ENCODE measurements at places on chromosomes 11 and 22.
A peak's percentile ranks its signal among the peaks of the same experiment; 100 is the strongest.

DNA sequence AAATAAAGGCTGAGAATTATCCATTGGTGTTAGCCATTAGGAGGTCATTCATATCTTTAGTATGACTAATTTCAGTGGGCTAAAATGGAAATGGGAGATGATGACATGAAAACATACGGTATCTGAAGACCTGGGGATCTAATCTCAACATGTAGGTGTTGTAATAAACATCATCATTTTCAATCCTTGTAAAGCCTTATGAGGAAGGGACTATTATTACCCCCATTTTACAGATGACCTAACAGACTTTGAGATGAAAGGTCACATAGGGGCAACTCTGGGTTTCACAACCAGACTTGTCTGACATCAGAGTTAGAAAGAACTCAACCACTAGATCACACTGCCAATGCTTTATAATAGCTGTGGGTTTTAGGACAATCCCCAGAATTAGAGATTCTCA, 34.8 kb upstream of the TMEM135 start:
- DNase-seq, result no peak

DNA sequence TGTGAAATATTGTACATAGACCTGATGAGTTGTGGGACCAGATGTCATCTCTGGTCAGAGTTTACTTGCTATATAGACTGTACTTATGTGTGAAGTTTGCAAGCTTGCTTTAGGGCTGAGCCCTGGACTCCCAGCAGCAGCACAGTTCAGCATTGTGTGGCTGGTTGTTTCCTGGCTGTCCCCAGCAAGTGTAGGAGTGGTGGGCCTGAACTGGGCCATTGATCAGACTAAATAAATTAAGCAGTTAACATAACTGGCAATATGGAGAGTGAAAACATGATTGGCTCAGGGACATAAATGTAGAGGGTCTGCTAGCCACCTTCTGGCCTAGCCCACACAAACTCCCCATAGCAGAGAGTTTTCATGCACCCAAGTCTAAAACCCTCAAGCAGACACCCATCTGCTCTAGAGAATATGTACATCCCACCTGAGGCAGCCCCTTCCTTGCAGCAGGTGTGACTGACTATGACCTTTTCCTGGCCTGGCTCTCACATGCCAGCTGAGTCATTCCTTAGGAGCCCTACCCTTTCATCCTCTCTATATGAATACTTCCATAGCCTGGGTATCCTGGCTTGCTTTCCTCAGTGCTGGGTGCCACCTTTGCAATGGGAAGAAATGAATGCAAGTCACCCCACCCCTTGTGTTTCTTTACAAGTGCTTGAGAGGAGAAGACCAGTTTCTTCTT, 12.3 kb downstream of the PIK3IP1 start:
- DNase-seq, result no peak

- peak; percentile 64 for DNase-seq
These were observed 50.3 kb downstream of the TEAD1 start for GRCh38 chr11:12724301-12725054.

DNA sequence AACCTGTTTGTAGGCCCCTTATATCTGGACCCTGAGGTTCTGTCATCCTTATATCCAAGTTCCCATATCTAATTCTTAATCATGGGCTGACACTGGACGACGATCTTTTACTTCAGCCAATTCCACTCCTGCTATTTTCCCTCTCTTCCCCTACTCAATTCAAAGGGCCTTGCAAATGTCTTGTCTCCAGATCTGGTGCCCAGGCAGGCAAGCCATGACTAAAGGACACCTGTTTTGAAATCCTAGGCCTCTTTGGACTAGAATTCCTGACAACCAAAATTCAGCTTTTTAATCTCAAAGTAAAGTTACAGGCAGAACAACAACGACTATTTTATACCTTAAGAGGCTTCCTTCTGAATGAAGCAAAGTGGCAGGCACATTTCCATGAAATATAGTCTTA, 963.4 kb downstream of the DLG2 start:
- DNase-seq, result no peak

DNA sequence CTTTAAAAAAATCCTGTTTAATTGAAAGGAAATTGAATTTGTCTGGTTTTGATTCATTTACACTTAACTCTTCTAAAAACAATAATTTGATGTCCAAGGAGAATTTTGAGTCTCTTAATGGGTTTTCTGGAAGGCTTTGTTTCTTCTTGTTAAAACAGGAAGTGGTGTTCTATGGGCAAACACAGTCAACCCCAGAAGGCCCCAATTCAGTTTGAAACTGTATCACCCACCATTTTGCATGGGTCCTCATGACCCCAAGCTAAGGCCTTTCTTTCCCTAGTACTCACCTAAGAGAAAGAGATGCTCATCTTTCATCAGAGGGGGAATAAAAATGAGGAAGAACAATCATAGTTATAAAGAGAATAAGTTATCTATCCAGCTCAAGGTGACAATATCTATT, 10.6 kb downstream of the FLI1 start:
- no peak for DNase-seq

- DNase-seq, result no peak
These were observed 37.5 kb downstream of the ADAMTS15 start for GRCh38 chr11:130485983-130486382.

GRCh38 chr11:1887451-1888346, 4.0 kb downstream of the PRR33 start:
- DNase-seq, result no peak

DNA sequence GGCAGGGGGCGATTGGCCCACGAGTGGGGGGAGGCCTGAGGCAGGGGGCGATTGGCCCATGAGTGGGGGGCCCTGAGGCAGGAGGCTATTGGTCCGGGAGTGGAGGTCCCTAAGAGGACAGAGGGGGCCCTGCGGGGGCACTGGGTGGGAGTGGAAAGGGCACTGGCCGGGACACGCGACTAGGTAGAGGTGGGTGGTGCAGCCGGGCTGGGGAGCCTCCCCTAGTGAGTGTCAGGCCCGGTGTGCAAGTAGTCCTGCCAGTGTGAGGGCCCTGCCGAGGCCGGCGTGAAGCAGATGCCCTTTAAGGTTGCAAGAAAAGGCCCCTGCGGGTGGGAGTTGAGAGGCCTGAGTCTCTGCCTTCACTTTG, 909 bp upstream of the BRD1 start:
- DNase-seq, result no peak

GRCh38 chr22:24060375-24060788, 49.3 kb downstream of the CABIN1 start:
- DNase-seq, result no peak

DNA sequence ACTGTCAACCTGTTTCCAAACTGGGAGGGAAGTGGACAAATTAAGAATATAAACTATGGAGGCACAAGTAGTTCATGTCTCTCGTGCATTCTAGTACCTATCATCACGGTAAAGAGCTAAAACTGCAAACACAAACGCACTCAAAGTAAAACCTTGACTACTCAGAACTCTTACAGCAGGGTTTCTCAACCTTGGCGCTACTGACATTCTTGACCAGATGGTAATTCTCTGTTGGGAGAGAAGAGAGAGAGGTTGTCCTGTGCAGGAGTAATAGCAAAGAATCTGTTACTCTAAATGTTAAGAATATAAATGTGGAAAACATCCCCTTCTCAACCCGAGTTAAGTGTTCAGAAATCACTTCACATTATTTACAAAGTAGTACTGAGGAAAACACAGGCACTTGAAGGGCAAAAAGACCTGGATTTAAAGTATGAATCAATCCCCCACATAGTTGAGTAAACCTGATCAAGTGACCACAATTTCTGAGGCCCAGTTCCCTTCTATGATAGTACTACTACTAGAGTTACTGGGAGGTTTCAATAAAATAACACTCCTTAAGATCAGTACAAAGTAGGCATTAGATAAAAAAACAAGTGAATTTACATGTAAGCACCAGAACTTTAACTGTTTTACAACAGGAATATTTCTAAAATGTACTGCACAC, 73.1 kb upstream of the ARHGAP32 start:
- no peak for DNase-seq

GRCh38 chr22:36379593-36380361, 8.0 kb downstream of the MYH9 start:
- no peak for DNase-seq

DNA sequence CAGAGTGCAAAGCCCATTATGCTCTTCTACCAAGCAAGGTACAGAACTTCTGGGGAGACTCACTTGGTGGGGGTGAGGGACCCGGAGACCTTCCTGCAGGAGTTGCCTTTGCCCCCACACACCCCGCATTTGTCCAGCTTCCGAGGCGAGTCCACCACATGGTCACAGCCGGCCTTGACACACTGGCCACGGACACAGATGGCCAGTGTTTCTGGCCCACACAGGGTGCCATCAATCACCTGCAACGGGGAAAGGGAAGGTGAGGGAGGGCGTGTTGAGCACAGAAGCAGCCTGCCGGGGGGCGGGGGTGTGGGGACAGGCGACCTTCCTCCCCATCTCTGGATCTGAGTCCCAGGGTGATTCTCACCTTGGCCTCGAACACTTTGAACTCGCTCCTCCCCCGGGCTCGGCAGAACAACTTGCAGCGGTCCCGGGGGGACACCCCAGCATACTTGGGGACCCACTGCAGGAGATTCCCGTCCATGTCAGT, 20.0 kb downstream of the ADAMTS8 start:
- DNase-seq, result no peak

DNA sequence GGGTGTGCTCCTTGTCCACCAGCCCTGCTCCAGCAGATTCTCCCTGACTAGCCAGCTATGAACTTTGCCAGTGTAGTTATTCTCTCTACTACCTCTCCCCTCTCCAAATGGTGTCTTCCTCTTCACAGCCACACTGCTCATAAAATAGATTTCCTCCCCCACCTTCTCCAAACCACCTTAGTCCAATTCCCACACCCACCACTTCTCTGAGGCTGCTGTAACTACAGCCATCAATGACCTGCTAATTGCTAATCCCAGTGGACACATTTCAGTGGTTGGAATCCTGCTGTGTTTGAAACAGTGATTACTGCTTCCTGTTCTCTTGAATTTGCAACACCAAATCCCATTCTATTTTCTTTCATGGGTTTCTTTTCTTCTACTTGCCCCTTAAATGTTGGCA, 23.4 kb downstream of the SYT9 start:
- no peak for DNase-seq

GRCh38 chr11:132158091-132158490, 787.7 kb downstream of the NTM start:
- DNase-seq, result no peak

DNA sequence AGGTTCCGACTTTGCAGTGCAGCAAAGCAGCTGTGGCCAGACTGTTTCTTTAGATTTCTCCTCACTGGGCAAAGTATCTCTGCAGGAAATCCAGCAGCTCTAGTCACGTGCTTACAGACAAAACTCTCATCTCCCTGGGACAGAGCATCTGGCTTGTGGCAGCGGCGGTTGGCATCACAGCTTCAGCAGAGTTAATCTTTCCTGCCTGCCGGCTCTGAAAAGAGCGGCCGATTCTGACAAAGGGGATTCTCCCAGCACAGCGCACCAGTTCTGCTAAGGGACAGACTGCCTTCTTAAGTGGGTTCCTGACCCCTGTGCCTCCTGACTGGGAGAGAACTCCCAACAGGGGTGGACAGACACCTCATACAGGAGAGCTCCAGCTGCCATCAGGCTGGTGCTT, 1357.3 kb upstream of the TENM4 start:
- no peak for DNase-seq

DNA sequence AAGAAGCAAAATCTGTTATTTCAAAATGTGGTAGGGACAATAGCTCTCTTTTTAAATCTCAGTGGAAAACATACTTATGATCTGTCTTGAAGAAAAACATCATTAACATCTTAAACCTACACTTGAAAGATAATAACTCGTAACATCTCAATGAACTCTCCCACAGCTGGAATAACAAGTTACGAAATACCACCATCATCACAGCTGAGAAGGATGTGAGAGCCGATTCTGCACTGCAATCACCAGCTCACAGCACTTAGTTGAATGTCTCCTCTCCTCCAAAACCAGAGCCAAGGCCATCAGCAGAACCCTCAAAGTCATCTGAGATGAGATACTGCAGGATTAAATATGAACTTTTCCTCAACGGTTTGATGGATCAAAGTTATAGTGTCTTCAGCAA, 124.3 kb downstream of the ARHGAP20 start:
- DNase-seq, result no peak

GRCh38 chr11:90426442-90426841, 203.6 kb upstream of the CHORDC1 start:
- no peak for DNase-seq

- DNase-seq, result peak; percentile 74
These were observed 119.7 kb downstream of the ETS1 start for GRCh38 chr11:128467610-128468041.

DNA sequence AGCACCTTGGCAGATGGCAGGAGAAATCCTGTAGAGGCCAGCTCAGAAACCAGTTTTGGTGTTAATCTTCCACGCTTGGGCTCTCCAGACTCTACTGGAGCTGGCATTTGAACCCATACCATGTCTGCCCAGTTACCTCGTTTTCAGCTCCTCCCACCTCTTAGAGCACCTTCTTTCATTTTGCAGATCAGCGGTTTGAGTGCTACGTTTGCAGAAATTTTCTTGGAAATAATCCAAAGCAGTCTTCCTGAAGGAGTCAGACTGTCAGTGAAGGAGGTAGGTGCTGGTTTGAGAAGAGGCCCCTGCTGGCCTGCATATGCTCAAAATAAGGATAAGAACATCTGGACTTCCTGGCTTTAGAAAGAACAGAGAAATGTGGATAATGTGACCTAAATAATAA, 13.7 kb downstream of the COA4 start:
- DNase-seq, result no peak

DNA sequence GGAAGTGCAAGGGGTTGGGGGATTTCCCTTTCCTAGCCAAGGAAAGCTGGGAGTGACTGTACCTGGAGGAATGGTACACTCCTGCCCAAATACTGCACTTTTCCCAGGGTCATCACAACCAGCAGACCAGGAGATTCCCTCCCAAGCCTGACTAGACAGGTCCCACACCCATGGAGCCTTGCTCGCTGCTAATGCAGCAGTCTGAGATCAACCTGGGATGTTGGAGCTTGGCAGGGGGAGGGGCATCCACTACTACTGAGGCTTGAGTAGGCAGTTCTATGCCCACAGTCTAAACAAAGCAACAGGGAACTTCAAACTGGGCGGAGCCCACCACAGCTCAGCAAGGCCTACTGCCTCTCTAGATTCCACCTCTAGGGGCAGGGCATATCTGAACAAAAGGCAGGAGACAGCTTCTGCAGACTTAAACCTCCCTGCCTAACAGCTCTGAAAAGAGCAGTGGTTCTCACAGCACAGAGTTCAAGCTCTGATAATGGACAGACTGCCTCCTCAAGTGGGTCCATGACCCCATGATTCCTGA, 58.5 kb downstream of the SLC22A9 start:
- peak; percentile 13 for DNase-seq

GRCh38 chr11:65504674-65505465, 6.0 kb downstream of the MALAT1 start:
- DNase-seq, result no peak

DNA sequence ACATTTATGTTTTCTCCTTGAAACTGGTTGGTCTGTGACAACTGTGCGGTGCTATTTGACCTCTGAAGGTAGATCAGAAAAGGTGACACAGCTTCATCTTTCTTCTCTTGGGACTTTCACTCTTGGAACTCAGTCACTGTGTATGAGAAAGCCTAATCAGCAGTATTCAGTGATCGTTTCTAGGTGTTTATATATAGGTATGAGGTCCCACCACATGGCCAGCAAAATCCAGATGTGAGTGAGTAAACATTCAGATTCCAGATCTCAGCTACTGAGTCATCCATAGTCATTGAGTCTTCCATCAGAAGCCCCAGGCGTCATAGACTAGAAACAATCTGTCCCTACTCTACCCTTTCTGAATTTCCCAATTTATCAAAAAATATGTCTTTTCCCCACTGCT, 117.3 kb upstream of the CTSC start:
- no peak for DNase-seq

- DNase-seq, result no peak
These were observed 232.4 kb downstream of the MIAT start for GRCh38 chr22:26889802-26890201.
